ENCODE measurements at places on chromosomes 16 and 17.

DNA sequence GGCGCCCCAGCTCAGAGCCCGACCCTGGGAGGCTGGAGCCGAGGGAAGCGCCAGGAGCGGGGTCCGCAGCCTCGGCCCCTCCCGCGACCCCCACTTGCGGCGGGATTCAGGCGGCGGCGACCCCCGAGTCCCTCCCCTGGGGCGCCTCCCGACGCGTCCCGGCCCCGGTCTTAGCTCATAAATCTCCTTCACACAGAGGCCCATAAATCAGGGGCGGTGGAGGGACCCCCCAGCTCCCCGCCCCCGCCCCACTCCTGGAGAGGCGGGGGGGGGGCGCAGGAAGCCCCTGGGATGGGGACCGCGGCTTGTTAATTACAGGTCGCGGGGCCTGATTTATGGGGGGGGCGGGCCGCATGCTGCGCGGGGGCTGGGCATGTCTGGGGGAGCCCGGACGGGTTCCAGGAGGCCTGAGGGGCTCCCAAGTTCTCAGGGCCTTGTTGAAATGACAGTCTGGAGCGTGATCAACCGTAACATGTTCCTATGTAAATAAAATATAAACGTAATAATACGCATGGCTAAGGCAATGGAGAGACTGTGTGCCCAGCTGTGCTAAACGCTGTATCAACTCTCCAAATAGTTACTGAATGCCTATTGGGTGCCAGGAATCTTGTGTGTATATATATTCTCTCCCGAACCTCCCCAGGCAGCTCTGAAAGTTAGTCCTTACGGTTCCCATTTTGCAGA lies 10.0 kb upstream of the BHLHA9 start:
- DNase-seq: no peak

DNA sequence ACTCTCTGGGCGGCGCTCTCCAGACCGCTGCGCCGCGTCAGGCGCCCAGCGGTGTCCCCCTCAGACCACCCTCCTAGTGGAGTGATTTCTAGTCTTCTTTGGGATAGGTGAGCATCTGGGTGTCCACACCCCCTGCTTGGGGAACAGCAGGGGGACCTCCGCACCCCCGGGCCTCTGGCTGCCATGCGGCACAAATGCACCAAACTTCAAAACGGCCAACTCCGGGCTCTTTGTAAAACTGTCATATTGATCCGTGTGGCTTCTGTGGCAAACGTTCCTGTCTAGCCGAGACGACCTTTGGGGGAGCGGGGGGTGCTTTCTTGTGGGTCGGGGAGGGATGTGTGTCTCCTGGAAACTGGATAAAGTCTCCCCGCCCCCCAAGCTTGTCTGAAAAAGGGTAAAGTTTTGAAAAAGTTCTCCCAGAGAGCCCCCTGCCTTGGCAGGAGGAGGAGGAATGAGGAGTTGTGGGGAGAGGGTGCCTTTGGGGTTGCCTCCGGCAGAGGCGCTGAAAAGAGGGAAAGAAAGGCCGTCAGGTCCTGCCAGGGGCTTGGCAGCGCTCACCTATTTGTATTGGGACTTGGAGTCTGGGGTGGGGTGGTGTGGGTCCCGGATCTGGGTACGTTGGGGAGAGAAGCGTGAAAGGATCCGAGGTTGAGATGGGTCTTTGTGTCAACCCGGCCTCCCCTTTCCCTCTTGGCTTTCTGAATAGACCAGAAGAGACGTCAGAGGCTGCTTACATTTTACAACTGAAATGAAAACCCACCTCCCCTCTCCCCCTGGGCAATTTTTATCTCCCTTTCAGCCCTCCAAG lies 2.2 kb upstream of the CHD3 start:
- no peak for DNase-seq

DNA sequence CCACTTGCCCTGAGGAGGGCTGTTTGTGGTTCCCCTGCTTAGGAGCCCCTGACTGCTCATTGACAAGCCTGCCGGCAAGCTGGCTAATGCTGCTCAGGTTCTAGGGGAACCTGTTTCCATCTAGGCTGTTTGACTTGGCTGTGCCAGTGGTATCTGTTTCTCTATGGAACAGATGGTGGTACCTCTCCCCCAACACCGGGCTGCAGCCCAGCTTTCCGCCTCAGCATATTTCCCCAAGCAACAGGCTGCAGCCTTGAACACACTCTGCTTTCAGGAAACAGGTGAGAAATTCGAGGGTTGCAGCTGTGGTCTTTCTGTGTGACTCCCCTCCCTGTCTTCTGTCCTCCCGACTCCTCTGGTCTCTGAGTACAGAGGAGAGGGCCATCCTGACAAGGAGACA lies 132.3 kb downstream of the TMEM132E start:
- no peak for DNase-seq

GRCh38 chr17:52140601-52141000 lies 17.9 kb downstream of the CA10 start:
- DNase-seq: no peak

DNA sequence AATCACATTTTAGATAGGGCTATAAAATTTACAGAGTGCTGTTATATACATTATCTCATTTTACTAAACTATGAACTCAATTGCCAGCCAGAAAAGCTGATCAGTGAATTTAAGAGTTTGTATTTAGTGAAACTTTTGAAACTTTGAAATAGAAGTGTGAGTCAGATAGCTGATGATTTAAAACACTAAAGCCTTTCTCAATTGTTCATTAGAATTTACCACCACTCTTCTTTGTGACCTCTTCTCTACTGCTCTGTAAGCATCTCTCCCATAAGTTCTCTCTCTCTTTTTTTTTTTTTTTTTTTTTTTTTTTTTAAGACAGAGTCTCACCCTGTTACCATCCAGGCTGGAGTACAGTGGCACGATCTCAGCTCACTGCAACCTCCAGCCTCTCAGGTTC lies 43.7 kb downstream of the GOSR1 start:
- no peak for DNase-seq

GRCh38 chr16:29974291-29975133 lies 844 bp downstream of the TAOK2 start:
- DNase-seq: no peak

DNA sequence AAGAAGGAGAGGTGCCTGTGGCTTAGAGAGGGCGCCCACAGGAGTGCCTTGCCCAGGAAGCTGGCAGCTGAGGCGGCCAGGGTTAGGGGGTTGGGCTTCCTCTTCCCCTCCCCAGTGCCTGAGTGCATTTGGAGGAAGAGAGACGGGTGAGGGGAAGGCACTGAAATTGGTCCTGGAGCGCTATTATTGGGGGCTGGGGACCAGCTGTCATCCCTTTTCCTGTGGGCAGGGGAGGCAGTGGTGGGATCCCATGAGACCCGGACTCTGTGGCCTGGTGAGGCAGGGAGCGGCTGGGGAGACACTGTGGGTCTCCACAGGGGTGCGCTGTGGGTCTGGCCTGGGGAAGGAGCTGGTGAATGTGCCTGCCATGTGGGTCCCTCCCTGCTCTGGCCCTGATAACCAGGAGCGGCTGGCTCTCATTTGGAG lies 259.7 kb downstream of the SEC14L1 start:
- no peak for DNase-seq

- DNase-seq: no peak
Measured at GRCh38 chr16:2866431-2866830, 8.5 kb upstream of the PRSS22 start.

GRCh38 chr17:40291281-40291664 lies 3.6 kb downstream of the CDC6 start:
- DNase-seq: no peak

- DNase-seq: no peak
Measured at GRCh38 chr16:81442220-81442915, 2.2 kb upstream of the CMIP start.

DNA sequence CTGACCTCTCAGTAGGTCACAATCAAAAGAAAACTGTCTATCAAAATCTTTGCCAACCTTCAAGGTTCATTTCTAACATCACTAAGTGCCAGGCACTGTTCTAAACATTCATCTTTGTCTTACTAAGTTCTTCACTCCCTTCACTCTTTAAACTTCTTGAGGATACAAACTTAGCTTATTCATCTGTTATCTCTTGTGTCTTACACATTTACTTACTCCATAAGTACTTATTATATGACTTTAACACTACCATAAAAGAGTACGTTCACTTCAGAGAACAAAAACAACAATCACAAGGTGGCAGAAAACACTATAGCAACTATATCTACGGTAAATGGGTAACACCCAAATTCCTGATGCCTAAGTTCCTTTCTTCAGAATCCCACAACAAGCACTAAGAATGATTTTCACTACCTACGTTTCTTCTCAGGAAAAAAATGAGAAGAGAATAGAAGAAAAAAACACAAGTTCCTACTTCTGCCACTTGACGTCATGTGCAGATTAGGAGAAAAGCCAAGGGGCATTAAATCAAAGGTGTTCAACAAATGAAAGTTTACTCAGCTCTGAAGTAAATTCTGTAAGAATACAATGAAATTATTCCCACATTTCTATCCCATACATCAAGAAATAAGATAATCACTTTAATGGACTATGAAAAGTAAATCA lies 29.2 kb downstream of the KANSL1 start:
- DNase-seq: no peak
